ENCODE measurements at places on chromosomes 7 and 10. TPM values are rescaled to one million over a fixed set of nuclear protein-coding genes. Genes with fewer than 3 reads are reported as not detected.

DNA sequence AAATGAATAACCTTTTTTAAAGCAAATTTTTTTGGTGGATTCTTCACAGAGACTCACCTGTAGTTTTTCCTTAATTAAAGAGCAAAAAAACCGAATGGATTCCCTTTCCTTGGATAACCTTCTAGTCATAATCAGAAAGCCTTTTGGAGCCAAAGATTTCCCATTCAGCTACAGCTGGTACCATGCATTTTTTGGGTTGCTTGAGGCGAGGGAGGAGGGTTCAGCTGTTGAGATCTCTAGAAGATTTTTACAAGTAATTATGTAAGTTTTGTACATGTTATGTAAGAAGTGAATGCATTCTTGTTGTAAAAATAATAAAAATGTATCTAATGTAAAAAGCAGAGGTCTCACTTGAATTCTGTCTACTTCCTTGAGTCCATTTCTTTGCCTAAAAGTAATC lies 463.2 kb downstream of the SORCS3 start:
- no peaks in the 10 kb centered on the region for H3K27me3 ChIP-seq
- no peak for DNase-seq
- H3K4me1 ChIP-seq = no peaks in the 10 kb centered on the region

The SYT15 gene
- total RNA-seq = 34.5 TPM

The ADAM12 gene
- 0.92 TPM for total RNA-seq

The ACSM6 gene
- total RNA-seq = not detected

GRCh38 chr10:13816195-13816925 lies 229.6 kb downstream of the PRPF18 start:
- H3K4me1 ChIP-seq = peaks cover 10% of the 10 kb centered on the region
- no peaks in the 10 kb centered on the region for H3K27me3 ChIP-seq
- H3K4me3 ChIP-seq = no peak overlapping the region
- no peaks in the 10 kb centered on the region for H3K36me3 ChIP-seq

The C7orf33 gene
- not detected for total RNA-seq

All from lower lobe of right lung (tissue), 2 donors.